Muscle of leg (tissue), 16 donors: ENCODE measurements at places on chromosomes 12 and 14.

DNA sequence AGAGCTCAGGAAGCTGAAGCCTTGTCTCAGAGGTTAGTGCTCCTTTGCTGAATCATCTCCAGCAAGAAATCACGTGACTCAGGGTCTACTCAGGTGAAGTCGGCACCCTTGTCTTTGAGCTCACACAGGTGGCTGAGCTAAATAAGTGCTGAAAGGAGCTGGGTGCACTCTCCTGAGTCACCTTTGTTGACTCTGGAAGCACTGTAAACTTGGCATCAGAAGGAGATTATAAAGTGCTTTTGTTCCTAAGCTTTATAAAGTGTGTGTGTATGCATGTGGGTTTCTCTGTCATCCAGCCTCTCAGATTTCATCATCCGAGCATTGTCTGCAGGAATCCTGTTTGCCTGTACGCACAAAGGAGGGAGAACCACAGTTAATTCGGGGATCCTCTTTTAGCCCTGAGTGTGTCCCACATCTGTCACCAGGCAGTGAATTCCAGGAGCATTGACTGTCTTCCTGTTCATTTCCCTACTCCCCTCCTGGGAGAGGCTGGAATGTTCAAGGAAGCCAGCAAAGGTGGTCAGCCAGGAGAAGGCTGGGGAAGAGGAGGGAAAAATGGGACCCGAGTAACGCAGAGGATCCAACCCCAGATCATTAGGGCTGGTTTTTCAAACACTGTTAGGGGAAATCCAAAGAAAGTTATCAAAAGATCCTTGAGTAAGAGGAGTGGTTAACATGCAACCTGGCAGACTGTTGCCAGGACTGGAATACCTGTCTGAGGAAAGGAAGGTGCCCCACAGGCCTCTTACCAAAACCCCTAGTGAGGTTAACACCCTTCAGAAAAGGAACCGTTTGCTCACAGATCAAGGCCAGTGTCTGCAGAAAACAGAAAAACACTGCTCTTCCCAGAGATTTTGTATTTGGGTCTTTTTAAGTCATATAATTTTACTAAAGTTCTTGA is 157.5 kb upstream of the HIF1A start:
- peak overlapping the region; percentile 60 for H3K27ac ChIP-seq
- H3K4me1 ChIP-seq, result peaks cover 15% of the 10 kb centered on the region
- H3K4me3 ChIP-seq, result no peak overlapping the region

- H3K4me3 ChIP-seq, result no peak overlapping the region
- peaks cover 15% of the 10 kb centered on the region for H3K27me3 ChIP-seq
- DNase-seq, result peak; percentile 4
- H3K4me1 ChIP-seq, result no peaks in the 10 kb centered on the region
These were observed 179.6 kb downstream of the TBX5 start for GRCh38 chr12:114226241-114226928.

DNA sequence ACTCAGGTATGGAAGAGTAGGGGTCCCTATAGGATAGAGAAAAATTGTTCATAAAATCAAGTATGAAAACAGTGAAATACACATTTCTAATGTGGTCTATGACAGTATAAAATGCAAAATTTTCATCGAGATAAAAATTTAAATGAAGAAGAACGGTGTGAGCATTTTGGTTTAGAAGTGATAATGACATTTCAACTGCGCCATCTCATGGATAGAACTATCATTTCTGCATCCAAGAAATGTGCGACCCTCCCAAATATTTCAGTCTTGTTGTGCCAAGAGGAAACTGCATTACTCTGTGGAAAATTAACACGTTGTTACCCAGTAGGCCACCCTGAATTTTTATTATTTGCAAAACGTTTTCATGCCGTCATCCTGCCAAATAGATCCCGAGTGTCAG is 108.8 kb downstream of the CRACR2A start:
- H3K4me1 ChIP-seq, result no peaks in the 10 kb centered on the region
- H3K27ac ChIP-seq, result no peak overlapping the region
- DNase-seq, result peak; percentile 25

- peak; percentile 64 for DNase-seq
- H3K36me3 ChIP-seq, result no peaks in the 10 kb centered on the region
- H3K4me1 ChIP-seq, result peaks cover 19% of the 10 kb centered on the region
- H3K27me3 ChIP-seq, result peaks cover 2% of the 10 kb centered on the region
These were observed 34.2 kb upstream of the MAP1LC3B2 start for GRCh38 chr12:116524964-116525379.

DNA sequence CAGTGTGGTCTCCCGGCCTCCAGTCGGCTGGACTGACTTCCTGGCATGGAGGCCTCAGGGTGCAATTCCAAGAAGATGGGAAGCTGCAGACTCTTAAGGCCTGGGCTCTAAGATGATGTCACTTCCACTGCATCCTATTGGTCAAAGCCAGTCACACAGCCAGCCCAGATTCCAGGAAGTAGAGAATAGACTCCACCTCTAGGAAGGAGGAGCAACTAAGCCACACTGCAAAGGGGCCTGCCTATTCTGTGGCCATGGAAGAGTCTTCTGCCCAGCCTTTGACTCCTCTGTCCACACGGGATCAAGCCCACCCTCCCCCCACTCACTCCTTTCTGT is 103.9 kb upstream of the RFLNA start:
- H3K27ac ChIP-seq, result peak overlapping the region; percentile 77
- no peaks in the 10 kb centered on the region for H3K27me3 ChIP-seq
- no peak overlapping the region for H3K4me3 ChIP-seq
- H3K4me1 ChIP-seq, result peaks cover 48% of the 10 kb centered on the region

DNA sequence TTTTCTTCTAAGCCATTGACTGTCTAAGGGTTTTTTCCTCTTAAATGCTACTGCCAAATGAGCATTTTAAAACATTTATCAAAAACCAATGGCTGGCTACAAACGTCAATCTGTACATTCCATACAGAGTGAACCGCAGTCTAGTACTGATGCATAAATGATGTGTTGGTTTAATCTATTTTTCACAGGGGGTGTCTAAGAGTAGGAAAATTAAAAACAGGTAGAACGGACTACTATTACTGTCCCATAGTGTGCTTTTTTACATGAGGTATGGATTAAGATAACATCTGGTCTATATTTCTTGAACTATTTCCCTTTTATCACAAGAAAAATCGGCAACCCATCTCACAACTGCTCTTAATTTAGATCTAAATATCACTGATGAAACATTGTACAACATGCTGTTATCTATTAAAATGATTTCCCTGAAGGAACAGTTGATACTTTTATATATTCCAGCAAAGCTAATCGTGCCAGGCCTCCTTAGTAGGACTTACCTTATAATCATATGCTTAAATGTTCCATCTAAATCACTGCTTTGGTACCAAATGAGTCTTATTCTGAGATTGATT is 172.9 kb upstream of the CDKN3 start:
- no peak for DNase-seq
- no peak overlapping the region for H3K27ac ChIP-seq
- peaks cover 10% of the 10 kb centered on the region for H3K4me1 ChIP-seq
- peaks cover 20% of the 10 kb centered on the region for H3K27me3 ChIP-seq
- H3K36me3 ChIP-seq, result no peaks in the 10 kb centered on the region

DNA sequence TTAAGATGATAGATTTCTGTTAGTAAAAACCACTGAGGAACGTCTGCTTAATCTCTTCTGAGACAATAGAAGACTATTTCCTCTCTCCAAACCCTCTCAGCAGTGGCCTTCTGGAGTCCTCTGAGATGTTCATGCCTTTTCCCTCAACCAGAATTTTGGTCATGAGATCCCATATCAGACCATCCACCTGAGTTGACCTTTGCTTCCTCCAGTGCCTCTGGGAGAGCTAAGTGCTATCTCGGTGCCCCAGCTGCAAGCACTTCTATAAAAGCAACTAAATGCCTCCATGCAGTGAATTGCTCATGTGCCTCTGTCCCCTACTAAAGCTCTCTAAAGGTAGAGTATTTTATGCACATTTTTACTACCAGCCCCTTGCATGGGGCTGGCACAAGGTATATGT is 172.8 kb upstream of the BCL2L14 start:
- peaks cover 5% of the 10 kb centered on the region for H3K36me3 ChIP-seq
- no peak for DNase-seq
- H3K4me1 ChIP-seq, result peaks cover 11% of the 10 kb centered on the region
- H3K27me3 ChIP-seq, result no peaks in the 10 kb centered on the region
- no peak overlapping the region for H3K4me3 ChIP-seq

GRCh38 chr14:85102591-85102990 is 427.4 kb upstream of the FLRT2 start:
- no peak overlapping the region for H3K4me3 ChIP-seq
- no peak for DNase-seq
- no peaks in the 10 kb centered on the region for H3K27me3 ChIP-seq
- no peaks in the 10 kb centered on the region for H3K36me3 ChIP-seq
- H3K27ac ChIP-seq, result no peak overlapping the region

DNA sequence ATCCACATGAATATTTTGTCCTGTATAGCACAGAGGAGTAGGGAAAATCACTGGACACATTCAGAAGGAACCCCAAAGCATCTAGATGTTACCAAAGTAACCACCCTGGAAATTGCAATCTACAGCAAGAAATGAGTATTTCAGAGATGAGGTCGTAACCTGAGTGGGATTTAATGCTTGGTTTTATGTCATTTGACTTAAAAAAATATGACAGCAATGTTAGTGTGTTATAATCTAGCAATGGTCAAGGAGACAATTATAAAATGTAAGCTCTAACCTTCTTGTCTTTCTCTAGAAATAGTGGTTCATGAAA is 256.6 kb downstream of the NAV3 start:
- H3K27ac ChIP-seq, result no peak overlapping the region
- H3K4me3 ChIP-seq, result no peak overlapping the region
- H3K36me3 ChIP-seq, result no peaks in the 10 kb centered on the region

GRCh38 chr12:96636895-96637294 is 147.5 kb downstream of the CFAP54 start:
- no peak overlapping the region for H3K4me3 ChIP-seq
- DNase-seq, result no peak
- no peaks in the 10 kb centered on the region for H3K36me3 ChIP-seq

- no peaks in the 10 kb centered on the region for H3K27me3 ChIP-seq
- no peak for DNase-seq
- H3K4me1 ChIP-seq, result no peaks in the 10 kb centered on the region
- no peaks in the 10 kb centered on the region for H3K36me3 ChIP-seq
- no peak overlapping the region for H3K27ac ChIP-seq
These were observed 463.6 kb downstream of the NRXN3 start for GRCh38 chr14:78633752-78634151.

DNA sequence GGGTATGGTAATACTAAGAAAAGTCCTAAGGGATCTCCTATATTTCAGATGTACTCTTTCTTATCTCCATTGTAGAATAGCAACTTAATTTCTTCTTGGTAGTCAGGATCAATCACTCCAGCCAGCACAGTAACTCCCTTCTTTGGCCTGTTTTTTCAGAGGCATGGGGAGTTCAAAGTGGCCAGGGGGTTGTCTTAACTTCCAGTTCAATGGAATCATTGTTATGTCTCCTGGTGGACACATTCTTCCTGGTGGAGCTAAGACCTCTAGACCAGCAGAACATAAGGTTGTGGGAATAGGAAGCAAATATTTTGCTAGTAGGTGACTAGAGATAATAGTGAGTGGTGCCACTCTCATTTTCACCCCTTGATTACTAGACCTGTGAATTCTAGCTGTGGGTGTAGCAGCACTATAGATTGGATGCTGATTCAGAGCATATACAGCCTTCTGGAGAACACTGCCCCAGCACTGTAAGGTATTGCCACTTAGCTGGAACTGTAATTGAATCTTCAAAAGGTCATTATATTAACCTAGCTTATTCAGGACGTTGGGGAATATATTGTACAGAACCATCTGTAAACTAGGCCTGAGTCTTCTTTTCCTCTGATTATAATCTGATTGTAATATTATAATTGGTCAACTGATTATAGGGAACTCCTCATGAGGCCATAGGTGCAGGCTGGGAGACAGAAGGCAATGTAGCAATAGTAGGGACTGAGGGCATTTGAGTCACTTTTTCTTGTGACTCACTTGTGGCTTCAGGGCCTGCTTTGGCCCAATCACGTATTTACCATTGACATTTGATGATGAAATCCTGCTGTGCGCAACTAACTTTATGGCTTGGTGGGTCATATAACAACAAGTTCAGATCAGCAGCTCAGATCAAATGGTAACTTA is 60.2 kb upstream of the ATP2B1 start:
- H3K4me1 ChIP-seq, result no peaks in the 10 kb centered on the region
- DNase-seq, result no peak
- no peaks in the 10 kb centered on the region for H3K36me3 ChIP-seq

GRCh38 chr12:132723015-132723763 is 12.5 kb downstream of the PGAM5 start:
- H3K27ac ChIP-seq, result no peak overlapping the region
- no peak for DNase-seq
- H3K4me3 ChIP-seq, result no peak overlapping the region
- H3K27me3 ChIP-seq, result no peaks in the 10 kb centered on the region
- peaks cover 13% of the 10 kb centered on the region for H3K4me1 ChIP-seq
- H3K36me3 ChIP-seq, result peaks cover 76% of the 10 kb centered on the region

- no peaks in the 10 kb centered on the region for H3K36me3 ChIP-seq
- H3K4me1 ChIP-seq, result no peaks in the 10 kb centered on the region
- H3K27ac ChIP-seq, result no peak overlapping the region
These were observed 91.5 kb upstream of the IGF1 start for GRCh38 chr12:102571889-102572288.

GRCh38 chr12:1204581-1205121 is 213.6 kb downstream of the ERC1 start:
- H3K27ac ChIP-seq, result peak overlapping the region; percentile 79
- DNase-seq, result peak; percentile 38
- H3K4me1 ChIP-seq, result no peaks in the 10 kb centered on the region
- no peaks in the 10 kb centered on the region for H3K27me3 ChIP-seq
- H3K36me3 ChIP-seq, result no peaks in the 10 kb centered on the region

- peak; percentile 59 for DNase-seq
- no peaks in the 10 kb centered on the region for H3K36me3 ChIP-seq
- H3K27ac ChIP-seq, result no peak overlapping the region
- no peak overlapping the region for H3K4me3 ChIP-seq
- no peaks in the 10 kb centered on the region for H3K4me1 ChIP-seq
- no peaks in the 10 kb centered on the region for H3K27me3 ChIP-seq
These were observed 63.2 kb downstream of the KLHL28 start for GRCh38 chr14:44898551-44898950.

- H3K4me3 ChIP-seq, result no peak overlapping the region
- H3K27ac ChIP-seq, result no peak overlapping the region
- DNase-seq, result no peak
- H3K27me3 ChIP-seq, result peaks cover 5% of the 10 kb centered on the region
These were observed 178.4 kb upstream of the PARP11 start for GRCh38 chr12:4051596-4051995.

DNA sequence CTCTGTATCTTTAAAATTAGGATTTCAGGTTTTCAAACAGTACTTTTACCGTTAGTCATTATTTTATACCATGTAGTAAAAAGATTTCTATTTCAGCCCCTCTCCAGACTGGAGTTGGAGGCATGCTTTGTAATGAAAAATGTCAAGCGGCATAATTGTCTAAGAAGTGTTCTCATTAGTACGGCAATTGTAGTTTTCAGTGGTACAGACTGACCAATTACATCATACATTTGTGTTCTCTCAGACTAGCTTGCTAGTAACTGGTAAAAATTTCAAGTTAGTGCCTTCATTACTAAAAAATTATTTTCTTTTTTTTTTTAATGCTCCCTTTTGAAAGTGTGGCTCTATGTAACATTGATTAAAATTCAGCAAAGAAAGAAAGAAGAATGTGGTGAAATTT is 4.5 kb downstream of the USP30 start:
- peaks cover 10% of the 10 kb centered on the region for H3K4me1 ChIP-seq
- H3K4me3 ChIP-seq, result no peak overlapping the region
- H3K36me3 ChIP-seq, result peaks cover 17% of the 10 kb centered on the region
- no peak for DNase-seq
